Fibroblast of gingiva (primary cell): ENCODE measurements at places on chromosomes 5 and 9.

GRCh38 chr5:113232667-113233066 is 202.1 kb downstream of the TSSK1B start:
- no peak for DNase-seq

GRCh38 chr5:41776435-41776834 is 93.8 kb downstream of the OXCT1 start:
- DNase-seq, result peak; percentile 15

DNA sequence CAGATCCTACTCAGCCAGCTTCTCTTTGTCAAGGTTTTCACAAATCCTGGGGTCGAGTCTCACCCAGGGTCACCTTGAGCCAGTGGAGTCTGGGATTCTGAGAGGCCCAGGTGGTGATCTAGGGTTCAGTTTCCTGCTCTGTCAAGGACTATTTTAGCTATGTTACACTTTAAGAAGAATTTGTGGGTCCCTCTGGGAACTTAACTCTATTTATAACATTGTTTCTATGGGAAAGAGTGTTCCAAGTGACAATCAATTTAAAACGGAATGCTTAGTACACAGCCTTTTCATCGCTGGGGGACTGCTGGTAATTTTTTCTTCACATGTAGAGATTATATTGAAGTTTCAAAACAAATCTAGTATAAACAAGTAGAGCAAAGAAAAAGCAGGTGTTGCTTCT is 26.9 kb upstream of the TMEM252 start:
- DNase-seq, result no peak

DNA sequence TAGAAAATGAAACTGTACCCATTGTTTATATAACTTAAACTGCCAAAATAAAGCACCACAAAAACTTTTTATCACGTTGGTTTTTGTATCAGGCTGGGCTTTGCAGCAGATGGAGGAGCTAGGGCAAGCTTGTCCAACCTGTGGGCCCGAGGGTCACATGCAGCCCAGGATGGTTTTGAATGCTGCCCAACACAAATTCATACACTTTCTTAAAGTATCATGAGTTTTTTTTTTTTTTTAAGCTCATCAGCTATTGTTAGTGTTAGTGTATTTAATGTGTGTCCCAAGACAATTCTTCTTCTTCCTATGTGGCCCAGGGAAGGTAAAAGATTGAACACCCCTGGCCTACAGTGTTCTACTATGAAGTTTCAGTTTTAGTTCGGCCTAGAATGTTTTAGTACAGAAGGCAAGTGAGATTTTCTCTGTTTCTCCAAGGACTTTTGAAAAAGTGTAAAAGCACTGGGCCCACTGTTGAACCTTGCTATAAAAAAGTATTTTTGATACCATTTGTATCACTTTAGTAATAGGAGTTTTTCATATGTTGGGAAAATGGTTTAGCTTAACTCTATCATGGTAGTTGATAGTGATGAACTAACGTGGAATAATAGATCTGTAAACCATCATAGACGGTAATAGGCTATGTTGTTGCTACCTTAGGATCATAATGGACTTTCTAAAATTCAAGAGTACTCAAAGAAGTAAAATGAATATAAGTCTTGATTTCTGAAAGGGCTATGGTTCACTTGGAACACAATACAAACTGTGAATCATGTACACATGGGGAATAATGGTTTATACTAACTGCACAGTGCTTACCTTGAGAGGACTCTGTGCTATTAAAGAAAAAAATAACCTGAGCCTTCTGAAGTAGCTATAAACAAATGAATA is 2.9 kb downstream of the CDKN2A start:
- DNase-seq, result no peak

DNA sequence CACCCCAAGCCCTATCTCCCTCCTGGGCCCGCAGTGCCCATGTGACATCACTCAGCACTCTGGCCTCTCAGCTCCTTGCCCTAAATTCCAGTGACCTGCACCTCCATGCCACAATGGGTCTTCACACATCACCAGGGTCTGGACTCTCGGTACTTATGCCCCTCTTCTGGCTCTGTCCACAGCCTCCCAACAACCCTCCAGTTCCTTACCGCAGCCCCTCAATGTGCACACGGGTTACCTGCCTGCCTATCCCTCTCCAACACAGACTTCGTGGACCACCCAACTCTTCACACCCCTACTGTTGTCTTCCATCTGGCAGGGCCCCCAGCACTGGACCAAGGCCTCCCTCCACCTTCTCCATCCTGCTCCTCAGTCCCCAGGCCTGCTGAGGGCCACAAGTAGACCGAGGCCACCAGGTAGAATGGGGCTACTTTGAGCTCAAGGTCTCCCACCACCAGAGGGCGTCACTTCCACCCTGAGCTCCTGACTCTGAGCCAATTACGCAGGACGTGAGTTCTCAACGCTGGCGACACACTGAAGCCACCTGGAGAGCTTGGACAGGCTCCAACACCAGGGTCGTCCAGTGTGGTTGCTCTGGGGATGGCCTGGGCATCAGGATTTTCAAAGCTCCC is 172.1 kb downstream of the GABBR2 start:
- DNase-seq, result no peak

DNA sequence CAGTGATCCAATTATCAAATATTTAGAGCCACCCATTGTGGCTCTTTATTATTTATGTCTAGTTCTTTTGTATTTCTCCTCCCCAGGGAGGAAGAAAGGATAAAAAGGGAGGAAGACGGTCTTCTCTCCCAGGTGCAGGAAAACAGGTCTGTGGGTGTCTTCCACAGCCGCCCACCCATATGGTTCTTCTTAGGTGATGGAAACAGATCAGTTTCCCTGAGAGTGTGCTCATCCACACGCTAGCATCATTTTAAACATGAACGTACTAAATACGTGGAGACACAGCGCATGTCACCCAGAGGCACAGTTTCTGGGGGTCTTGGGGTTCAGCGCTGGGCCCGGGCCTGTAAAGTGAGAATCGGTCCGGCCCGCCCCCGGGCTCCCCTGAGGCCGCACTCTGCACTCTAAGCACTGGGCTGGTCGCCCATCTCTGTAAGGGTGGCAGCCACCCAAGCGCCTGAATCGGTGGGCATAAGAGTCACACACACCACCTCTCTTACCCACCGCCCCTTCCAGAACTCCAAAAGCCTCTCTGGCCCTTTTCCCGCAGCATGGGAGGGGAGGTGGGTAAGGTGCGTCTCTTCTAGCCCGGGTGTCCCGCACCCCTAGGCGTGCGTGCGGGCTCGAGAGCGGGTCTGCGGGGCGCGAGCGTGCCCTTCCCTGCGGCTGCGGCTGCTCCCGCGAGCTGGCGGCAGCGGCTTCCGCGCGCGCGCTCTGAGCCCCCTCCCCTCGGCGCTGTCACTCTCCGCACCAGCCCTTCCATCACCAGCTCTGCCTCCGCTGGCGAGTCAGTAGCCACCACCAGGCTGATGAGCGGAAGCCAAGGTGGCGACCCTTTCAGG is 1.3 kb downstream of the PTCH1 start:
- DNase-seq, result no peak

DNA sequence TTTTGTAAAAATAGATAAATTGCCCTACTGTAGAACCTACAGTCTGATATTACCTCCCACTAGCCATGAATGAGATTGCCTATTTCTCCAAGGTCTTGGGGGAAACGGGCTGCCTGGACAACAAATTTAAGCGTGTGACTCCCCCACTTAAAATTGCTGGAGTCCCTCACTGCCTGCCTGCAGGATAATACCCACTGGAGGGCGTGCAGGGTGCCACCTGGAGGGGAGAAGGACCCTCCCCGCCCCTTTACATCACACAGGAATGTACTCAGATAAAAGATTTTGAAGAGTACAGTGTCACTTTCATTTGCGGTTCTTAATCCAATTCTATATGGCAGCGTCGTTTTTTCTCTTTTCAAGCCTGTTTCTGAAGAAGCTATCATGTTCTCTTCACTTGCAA is 6.2 kb upstream of the TRIM7 start:
- DNase-seq, result no peak

DNA sequence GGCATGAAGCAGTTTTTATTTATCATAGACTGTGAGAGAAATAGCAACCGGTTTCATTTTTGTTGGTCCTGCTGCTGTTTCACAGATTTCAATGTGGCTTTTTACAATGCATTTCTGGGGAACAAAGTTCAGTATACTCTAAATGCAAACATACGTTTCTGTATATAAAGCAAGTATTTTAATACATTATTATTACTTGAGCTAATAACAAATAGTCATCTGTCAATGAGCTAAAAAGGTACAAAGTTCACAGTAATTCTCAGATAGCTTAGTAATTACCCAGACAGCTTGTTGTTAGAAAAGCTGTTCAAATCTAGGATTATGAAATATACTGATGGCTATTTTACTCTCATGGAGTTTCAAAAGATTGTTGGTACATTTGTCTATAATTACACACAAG is 50.8 kb downstream of the PBX3 start:
- DNase-seq, result no peak

- DNase-seq, result no peak
Measured at GRCh38 chr5:95953021-95953702, 8.5 kb downstream of the ELL2 start.

DNA sequence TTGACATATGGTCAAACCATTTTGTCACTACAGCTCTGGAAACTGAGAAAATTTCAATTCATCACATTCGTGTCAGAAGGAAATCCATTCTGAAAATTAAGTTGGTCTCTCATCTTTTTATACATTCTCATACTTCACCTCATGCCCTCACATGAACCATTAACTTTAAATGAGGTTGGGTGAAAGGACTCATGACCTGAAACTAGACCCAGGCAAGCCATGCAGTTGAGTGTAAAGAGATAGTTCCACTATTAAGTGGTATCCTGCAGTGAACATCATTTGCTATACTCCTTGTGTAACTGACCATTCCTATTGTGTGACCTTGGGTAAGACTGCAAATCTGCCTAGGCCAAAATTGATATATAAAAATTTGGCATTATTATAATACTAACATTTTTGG is 299.6 kb upstream of the GRIN3A start:
- no peak for DNase-seq

DNA sequence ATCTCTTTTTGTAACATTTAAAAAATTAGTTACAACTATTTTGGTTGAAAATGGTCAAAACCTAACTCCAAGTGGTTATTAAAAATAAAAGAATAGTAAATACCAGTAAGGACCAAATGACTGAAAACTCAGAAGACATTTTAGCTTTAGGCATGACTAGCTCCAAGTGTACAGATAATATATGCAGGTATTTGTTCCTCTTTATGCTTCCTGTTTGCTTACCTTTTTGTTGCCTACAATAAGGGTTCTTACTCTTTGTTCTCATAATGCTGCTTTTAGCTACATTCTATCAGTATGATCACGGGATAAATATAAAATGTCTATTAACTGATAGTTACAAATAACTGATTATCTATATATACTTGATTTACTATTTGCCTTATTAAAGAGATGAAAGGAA is 259.6 kb downstream of the CDH12 start:
- no peak for DNase-seq

DNA sequence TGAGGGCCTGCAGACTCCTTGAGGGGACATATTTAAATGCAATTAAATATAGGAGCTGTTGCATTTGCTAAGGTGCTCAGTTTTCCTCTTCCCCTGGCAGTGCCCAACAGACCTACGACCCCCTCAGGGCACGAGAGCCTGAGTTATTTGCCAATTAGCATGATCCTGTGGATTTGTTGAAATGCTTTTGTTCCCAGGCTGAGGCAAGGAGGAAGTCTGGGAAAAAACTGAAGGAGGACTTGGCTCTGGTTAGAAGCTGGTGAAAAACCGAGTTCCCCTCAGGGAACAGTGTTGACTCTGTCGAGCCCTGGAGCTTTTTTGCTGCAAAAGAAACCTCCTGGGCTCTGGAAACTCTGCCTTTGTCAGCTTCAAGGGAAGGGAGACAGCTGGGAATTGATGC is 103.6 kb upstream of the SHB start:
- no peak for DNase-seq

DNA sequence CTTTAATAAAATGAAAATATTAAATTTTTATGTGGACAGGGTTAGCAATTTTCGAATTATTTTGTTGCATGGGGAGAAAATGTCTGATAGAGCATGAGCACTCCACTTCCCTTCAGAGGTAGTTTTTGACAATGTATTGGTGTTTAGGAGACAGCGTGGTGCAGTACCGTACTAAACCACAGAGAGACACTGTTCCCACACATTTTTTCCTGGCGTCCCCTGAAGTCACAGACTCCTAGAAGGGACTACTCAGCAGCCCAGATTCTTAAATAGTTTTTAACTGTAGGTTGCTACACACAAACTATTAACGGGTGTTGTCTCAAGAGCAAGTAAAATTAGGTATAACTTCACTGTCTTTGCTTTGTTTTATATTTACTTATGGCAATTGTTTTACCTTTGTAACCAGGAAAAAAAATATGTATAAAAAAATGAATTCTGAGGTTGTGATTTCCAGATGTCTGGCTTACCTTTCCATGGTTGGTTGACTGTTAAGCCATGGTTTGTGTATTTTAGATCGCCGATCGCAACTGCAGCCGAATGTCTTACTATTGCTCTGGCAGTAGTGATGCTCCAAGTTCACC is 171.2 kb downstream of the DOCK8 start:
- peak; percentile 53 for DNase-seq

DNA sequence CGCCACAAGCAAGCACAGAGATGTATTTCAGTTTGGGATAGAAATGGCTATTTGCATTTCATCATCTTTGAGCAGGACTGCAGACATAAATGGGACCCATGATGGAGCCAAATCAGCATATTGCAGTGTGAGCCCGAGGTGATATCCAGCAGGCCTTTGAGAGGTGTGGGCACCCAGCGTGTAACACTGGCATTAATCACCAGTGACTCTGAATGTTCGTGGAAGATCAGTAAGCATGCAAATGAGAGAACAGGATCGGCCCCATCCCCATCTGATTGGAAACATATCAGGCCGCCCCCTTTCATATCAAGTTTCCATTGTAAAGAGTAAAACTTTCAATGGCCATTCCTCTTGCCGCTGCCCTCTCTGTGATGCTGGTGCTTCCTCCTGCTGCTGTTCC is 84.0 kb downstream of the GTF3C4 start:
- DNase-seq, result no peak
